ENCODE measurements at places on chromosomes 12 and 14.
A peak's percentile ranks its signal among the peaks of the same experiment; 100 is the strongest.

GRCh38 chr12:3596703-3597415, 105.9 kb downstream of the PRMT8 start:
- H3K4me3 ChIP-seq = no peak overlapping the region
- H3K4me1 ChIP-seq = no peaks in the 10 kb centered on the region
- no peak overlapping the region for H3K27ac ChIP-seq
- H3K36me3 ChIP-seq = no peaks in the 10 kb centered on the region

DNA sequence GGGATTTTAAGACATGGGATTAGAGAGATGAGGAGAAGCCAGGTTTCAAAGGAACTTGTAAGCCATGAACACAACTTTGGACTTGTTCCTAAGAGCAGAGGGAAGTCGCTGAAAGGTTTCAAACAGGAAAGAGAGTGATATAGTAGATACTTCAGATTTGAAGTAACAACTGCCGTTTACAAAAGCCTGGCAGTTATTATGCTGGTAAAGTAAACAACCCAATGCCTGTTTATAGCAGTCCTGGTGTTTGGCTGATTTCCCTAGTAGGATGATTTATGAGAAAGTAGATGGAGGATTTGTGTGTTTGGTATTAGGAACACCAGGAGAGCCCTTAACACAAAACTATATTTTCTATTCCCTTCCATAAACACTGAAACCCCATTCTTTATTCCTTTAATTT, 285.7 kb downstream of the RMST start:
- no peak for DNase-seq
- no peaks in the 10 kb centered on the region for H3K4me1 ChIP-seq
- H3K4me3 ChIP-seq = no peak overlapping the region
- H3K27me3 ChIP-seq = no peaks in the 10 kb centered on the region
- no peaks in the 10 kb centered on the region for H3K36me3 ChIP-seq

- no peaks in the 10 kb centered on the region for H3K36me3 ChIP-seq
- no peak for DNase-seq
- H3K4me1 ChIP-seq = no peaks in the 10 kb centered on the region
These were observed 121.5 kb downstream of the CEP83 start for GRCh38 chr12:94338006-94338794.

DNA sequence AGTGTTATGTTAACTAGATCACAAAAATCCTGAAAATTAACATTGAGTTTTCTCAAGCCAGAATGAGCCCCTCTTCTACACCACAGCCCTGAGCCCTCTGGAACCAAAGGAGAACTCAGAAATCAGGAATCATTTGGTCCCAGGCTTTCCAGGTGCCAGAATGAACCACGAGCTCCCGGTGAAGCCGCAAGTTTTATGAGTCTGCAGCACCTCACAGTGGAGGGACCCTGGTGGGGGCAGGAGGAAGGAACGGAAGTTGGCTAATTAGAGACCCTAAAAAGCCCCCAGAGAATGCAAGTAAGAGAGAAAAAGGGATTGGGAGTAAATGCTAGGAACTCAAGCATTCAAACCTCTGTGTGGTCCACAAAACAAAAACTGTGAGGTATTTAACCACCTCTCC, 52.9 kb upstream of the BCL2L14 start:
- no peaks in the 10 kb centered on the region for H3K4me1 ChIP-seq
- no peak for DNase-seq
- no peaks in the 10 kb centered on the region for H3K36me3 ChIP-seq

DNA sequence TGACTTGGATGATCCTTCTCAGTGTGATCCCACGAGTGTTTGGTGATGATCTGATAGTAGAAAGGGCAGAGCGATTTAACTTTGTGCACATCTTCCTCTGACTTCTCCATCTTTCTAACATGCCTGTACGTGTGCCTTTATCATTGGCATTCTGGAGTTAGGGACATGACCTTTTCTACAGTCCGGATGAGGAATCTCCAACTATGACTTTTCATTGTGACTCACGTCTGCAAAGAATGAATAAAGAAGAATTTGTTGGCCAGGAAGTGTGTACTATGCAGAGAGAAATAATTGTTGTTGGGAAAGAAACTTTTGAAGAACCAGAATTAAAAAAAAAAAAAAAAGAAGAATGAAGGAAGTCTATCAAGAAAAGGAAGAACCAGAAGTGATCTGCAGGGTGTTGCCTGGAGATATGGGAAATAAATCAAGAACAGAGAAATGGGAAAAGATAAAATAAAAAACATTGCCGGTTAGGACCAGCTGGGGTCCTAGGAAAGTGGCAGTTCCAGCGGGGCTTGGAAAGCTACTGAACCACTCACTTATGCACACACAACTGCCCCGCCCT, 25.3 kb downstream of the PPFIBP1 start:
- H3K4me1 ChIP-seq = peaks cover 81% of the 10 kb centered on the region
- no peaks in the 10 kb centered on the region for H3K36me3 ChIP-seq
- peak overlapping the region; percentile 97 for H3K27ac ChIP-seq
- H3K27me3 ChIP-seq = no peaks in the 10 kb centered on the region
- no peak for DNase-seq
- peak overlapping the region; percentile 12 for H3K4me3 ChIP-seq
